ENCODE measurements at places on chromosomes 11 and 22.

GRCh38 chr11:71542382-71542781, 4.6 kb downstream of the KRTAP5-8 start:
- DNase-seq = no peak
- no peaks in the 10 kb centered on the region for H3K36me3 ChIP-seq
- no peak overlapping the region for H3K27ac ChIP-seq
- H3K4me3 ChIP-seq = no peak overlapping the region
- H3K4me1 ChIP-seq = peaks cover 3% of the 10 kb centered on the region
- H3K27me3 ChIP-seq = no peaks in the 10 kb centered on the region

DNA sequence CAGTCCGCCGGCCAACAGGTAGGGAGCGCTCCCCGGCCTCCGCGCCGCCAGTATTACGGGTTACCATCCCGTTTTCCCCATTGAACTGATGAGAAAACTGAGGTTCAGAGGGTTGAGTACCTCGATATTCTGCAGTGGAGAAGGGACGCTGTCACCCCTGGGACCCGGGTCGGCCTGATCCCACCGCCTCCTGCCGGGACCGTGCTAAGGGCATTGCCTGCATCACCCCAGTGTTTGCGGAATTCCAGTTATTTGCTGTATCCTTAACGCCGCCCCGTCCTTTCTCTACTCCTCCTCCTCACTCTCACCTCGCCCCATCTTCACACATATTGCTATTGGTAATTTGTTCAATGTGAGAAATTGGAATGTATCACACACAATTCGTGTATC, 370 bp upstream of the A4GALT start:
- no peak for DNase-seq
- H3K27ac ChIP-seq = no peak overlapping the region
- H3K27me3 ChIP-seq = peaks cover 84% of the 10 kb centered on the region
- no peaks in the 10 kb centered on the region for H3K36me3 ChIP-seq

DNA sequence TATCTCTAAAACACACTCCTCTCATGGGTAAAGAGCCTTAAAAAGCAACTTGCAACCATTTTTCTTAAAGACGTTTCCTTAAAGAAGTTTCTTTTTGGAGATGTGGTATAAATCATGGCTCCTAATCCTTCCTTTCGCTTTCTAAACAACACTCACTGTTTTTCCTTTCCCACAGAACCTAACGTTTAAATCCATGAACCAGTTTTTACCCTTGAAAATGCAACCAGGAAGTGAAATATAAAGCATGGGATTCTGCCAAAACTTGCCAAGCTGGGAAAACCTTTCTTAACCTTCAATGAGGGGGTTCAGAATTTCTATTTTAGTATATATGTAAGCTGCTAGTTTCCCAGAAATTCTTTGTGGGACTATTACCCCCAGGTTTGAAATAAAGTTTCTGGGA, 8.6 kb downstream of the PLEKHA7 start:
- no peaks in the 10 kb centered on the region for H3K4me1 ChIP-seq
- H3K27me3 ChIP-seq = no peaks in the 10 kb centered on the region
- no peaks in the 10 kb centered on the region for H3K36me3 ChIP-seq
- H3K4me3 ChIP-seq = no peak overlapping the region

DNA sequence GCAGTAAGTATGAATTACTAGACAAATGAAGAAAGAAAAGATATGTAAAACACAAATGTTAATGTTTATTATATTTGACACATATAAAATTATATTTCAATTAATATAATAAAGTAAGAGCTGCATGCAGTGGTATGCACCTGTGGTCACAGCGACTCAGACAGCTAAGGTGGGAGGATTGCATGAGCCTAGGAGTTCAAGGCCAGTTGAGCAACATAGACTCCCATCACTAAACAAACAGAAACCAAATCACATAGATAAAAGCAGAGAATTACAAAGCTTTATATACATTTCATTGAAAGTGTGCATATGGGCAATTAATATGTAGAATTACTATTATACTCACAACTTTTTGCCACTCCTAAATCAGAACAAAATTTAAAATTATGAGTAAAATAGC, 70.0 kb upstream of the HTATIP2 start:
- no peak overlapping the region for H3K27ac ChIP-seq
- H3K27me3 ChIP-seq = no peaks in the 10 kb centered on the region
- H3K36me3 ChIP-seq = no peaks in the 10 kb centered on the region
- H3K4me1 ChIP-seq = no peaks in the 10 kb centered on the region

GRCh38 chr22:23107487-23108248, 34.1 kb downstream of the RSPH14 start:
- no peaks in the 10 kb centered on the region for H3K4me1 ChIP-seq
- H3K27me3 ChIP-seq = peaks cover 3% of the 10 kb centered on the region
- no peak for DNase-seq
- no peak overlapping the region for H3K4me3 ChIP-seq
- H3K27ac ChIP-seq = no peak overlapping the region
- no peaks in the 10 kb centered on the region for H3K36me3 ChIP-seq

DNA sequence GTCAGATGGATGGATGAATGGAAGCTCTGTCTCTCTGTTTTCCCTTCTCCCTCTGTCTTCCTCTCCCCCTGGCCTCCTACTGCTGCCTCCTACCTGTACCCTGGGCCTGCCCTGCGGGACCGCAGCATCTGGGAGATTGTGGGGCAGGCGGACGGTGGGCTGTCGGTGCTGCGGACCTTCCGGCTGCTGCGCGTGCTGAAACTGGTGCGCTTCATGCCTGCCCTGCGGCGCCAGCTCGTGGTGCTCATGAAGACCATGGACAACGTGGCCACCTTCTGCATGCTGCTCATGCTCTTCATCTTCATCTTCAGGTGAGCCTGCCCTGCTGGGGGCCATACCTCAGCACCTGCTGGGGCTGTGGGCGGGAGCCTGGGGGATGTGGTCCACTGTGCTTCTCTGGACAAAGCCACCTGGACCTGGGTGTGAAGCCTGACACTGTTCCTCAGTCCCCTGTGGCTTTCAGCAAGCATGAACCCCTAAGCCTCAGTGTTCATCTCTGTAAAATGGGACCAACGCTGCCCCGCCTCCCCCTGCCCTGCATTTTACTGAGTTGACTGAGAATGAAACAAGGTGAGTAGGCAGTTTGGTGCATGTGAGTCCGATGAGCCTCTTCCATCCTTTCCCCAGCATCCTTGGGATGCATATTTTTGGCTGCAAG, 88.4 kb downstream of the CACNA1I start:
- peak overlapping the region; percentile 40 for H3K4me3 ChIP-seq
- H3K27ac ChIP-seq = peak overlapping the region; percentile 62
- DNase-seq = no peak
- no peaks in the 10 kb centered on the region for H3K36me3 ChIP-seq

DNA sequence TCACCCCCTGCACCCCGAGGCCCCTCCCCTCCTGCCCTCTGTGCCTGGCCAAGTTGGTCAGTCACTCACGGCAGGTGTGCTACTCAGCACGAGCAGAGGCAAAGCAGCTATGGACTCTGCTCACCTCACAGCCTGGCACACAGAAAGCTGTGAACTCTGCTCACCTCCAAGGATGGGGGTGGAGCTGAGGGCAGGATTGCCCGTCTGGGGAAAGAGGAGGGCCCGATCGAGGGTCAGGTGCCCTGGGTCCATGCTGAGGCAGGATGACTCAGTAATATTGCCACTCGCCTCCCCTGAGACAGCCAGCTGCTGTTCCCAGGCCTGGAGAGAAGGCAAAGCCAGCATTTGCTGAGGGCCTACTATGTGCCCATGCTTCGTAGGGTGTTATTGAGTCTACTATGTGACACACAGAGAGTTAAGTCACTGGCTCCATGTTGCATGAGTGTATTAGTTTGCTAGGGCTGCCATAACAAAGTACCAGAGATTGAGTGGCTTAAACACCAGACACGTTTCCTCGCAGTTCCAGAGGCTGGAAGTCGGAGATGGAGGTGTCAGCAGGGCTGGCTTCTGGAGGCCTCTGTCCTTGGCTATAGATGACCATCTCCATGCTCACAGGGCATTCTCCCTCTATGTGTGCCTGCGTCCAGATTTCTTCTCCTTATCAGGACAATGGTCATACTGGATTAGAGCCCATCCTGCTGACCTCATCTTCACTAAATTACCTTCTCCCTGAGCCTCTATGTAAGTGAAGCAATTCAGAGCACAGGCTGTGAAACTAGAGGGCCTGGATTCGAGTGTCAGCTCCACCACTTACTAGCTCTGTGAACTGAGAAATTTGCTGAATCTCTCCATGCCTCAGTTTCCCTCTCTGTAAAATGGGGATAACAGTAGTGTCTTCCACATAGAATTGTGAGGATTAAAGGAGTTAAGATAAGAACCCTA, 13.2 kb upstream of the TSKU start:
- no peak overlapping the region for H3K4me3 ChIP-seq
- DNase-seq = no peak
- H3K36me3 ChIP-seq = no peaks in the 10 kb centered on the region
- peaks cover 10% of the 10 kb centered on the region for H3K4me1 ChIP-seq
- no peak overlapping the region for H3K27ac ChIP-seq

DNA sequence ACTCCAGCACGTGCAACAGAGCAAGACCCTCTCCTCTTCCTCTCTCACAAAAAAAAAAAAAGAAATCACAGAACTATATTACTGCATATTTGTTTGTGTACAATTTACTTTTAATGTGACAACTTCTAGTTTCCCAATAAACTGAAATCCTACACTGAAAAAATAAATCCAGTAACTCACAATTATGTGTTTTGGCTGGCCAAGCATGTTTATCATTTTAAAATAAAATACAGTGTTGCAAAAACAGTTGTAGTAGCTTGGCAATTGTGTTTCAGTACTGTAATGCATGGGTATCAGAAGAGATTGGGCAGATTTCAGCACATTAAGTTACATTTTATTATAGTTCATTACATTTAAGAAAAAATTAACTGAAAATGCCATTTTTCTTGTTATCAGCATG, 344.9 kb downstream of the ETS1 start:
- no peak overlapping the region for H3K27ac ChIP-seq
- DNase-seq = no peak
- H3K27me3 ChIP-seq = no peaks in the 10 kb centered on the region

Data from T-cell (primary cell).